ENCODE measurements at places on chromosomes 3 and 15.

DNA sequence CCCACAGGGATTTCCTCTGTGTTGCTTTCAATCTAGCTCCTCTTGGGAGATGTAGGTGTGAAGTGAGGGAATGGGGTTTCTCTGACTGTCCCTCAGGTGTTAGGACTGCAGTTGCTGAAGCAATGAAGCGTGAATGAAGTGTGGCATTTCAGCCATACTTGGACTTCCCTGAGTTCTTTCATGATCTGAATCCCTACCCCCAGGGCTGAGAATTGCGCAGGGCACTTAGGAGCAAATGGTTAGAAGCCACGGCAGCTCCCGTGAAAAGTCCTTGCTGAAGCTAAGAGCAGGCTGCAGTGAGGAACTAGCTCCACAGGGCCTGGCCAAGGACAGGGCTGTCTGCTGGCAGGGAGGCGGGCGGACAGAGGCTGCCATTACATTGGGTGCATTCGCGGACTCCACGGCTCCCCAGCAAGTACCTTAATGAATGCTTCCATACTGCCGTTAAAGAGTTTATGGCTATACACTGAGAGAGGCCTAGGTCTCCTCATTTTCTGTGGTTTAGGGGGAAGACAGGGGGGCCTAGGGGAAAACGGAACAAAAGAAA lies 69.0 kb upstream of the RAD18 start:
- no peak for DNase-seq

- DNase-seq = no peak
Measured at GRCh38 chr3:16114930-16115329, 59.5 kb upstream of the GALNT15 start.

DNA sequence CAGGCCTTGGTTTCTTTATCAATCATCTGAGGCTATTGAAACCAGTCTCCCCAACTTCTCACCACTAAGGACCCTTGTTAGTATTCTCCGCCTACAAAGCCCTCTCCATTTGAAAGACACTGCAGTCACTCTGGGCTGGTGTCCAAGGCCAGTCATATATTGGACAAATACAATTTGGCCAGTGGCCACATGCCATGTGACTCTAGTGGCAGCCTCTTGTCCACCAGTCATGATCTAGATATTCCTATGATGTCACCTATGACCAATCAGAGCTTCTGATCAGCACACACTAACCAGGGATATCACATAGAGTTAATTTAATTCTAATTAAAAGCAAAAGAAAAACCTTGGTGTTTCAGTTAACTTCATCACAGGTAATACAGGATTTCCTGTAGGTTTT lies 68.2 kb downstream of the RAB11A start:
- no peak for DNase-seq

DNA sequence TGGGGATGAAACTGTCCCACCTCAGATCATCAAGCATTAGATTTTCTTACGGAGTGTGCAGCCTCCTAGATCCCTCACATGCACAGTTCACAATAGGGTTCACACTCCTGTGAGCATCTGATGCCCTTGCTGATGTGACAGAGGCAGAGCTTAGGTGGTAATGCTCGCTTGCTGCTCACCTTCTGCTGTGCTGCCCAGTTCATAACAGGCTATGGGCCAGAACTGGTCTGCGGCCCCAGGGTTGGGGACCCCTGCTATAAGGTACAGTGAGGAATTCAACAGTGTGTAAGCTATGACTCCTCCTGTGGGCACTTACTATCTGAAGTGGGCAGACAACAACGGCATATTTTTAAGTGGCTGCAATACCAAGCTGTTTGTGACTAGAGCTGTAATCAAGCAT lies 187.9 kb upstream of the BHLHE40 start:
- DNase-seq = no peak

All from activated effector memory CD4-positive, alpha-beta T cell treated with anti-CD3 and anti-CD28 coated beads, Interleukin-2, amount 50 U/mL, for 16 hours (primary cell).